ENCODE measurements at places on chromosomes 5 and 9. TPM values are rescaled to one million over a fixed set of nuclear protein-coding genes. Genes with fewer than 3 reads are reported as not detected.

Gene CKMT2
- not detected for total RNA-seq

Gene MYORG
- total RNA-seq = 7.2 TPM

Gene IL13
- not detected for total RNA-seq

Gene INSL6
- total RNA-seq = not detected

Gene PCDHGA6
- 0.12 TPM for total RNA-seq

Gene PLEKHG4B
- 1.5 TPM for total RNA-seq

Gene NFIB
- 10.5 TPM for total RNA-seq

Gene IFNK
- not detected for total RNA-seq

Gene INSL4
- total RNA-seq = 17.1 TPM

Gene PCDHA12
- 2.8 TPM for total RNA-seq

Gene THBS4
- 0.22 TPM for total RNA-seq

Gene CNTNAP3
- 12.3 TPM for total RNA-seq

Gene LHX3
- 0.05 TPM for total RNA-seq

Gene MRPS27
- 62.9 TPM for total RNA-seq

Gene INSYN2B
- 0.16 TPM for total RNA-seq

Gene POMT1
- total RNA-seq = 17.9 TPM

Gene POLE3
- 99.3 TPM for total RNA-seq

Gene NPR2
- total RNA-seq = 5.6 TPM

Gene CDK5RAP2
- 24.0 TPM for total RNA-seq

Gene CDX1
- total RNA-seq = not detected

Gene BTNL3
- not detected for total RNA-seq

Gene BAAT
- 0.56 TPM for total RNA-seq

Gene WWC1
- total RNA-seq = 91.1 TPM

Gene SHLD3
- 3.0 TPM for total RNA-seq

Gene PLAC8L1
- total RNA-seq = 0.38 TPM

Gene ANP32B
- 307 TPM for total RNA-seq

Gene CCL21
- total RNA-seq = not detected

Gene SH2D3C
- total RNA-seq = 0.06 TPM

Gene GRM6
- total RNA-seq = not detected

Gene C9orf72
- total RNA-seq = 3.6 TPM

Gene MYOZ3
- total RNA-seq = 0.18 TPM

Gene PGM5
- not detected for total RNA-seq

Gene LHFPL2
- 84.2 TPM for total RNA-seq

Gene LHX6
- 3.7 TPM for total RNA-seq

Gene ENTREP1
- 0.86 TPM for total RNA-seq

Gene DNAH5
- total RNA-seq = 2.0 TPM

Gene TARS1
- total RNA-seq = 137 TPM

Gene FOXD4L5
- total RNA-seq = 0.05 TPM

Gene ABCA1
- 4.3 TPM for total RNA-seq

Gene SLC6A7
- 0.02 TPM for total RNA-seq

Gene SPINK7
- total RNA-seq = not detected

Gene IRX1
- total RNA-seq = not detected
